ENCODE measurements at places on chromosomes 2 and 18.

DNA sequence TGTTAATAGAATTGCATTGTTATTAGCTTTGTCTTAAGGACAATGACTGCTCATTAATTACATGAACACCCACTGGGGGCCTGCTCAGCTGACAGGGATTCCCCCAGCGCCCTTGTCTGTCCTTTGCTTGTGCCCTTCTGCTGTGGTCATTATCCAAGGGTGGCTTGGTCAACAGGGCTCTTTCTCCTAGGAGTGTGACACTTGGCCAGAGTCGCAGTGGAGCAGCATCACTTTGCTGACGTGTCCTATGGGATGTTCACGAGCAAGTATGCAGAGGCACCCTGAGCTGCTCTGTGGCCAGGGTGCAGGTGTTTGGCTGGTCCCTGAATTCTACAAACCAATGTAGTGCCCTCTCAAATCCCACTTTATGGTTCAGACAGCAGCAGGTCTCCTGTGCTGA is 46.0 kb downstream of the PTGR3 start:
- no peak for DNase-seq

DNA sequence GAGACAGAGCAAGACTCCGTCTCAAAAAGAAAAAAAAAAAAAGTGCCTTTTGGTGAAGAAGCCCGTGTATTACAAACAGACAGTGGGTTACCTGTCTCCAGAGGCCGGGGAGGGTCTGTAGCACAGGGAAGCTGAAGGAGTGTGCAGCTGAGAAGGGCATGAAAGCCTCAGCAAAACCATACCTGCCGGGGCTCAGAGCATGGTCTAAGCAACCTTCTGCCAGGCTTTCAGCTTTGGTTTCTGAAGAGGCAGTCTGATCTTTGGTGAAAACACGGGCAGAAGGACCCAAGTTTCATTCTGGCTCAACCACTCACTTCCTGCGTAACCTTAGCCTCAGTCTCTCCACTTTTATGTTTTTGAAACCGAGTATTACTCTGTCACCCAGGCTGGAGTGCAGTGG is 21.5 kb downstream of the SH2D6 start:
- DNase-seq, result no peak

GRCh38 chr2:67451086-67451832 is 54.1 kb downstream of the ETAA1 start:
- DNase-seq, result peak; percentile 49

DNA sequence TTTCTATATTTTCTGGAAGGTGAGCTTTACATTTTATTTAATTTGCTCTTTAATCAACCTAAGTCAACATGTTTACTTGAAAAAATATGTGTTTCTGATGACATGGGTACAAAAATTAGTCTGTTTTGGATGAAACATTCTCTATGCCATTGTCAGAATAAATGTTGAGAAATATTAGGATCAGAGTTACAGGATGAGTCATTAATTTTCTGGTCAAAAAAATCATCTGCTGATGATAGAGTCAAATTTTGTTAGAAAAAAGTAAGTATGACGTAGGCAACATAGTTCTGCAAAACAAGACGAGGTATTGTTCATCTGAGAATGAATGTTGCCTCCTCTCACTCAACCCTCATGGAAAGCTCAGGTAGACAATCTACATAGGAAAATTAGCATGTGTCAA is 107.6 kb upstream of the CAVIN2 start:
- DNase-seq, result no peak

- DNase-seq, result no peak
These were observed 52.8 kb upstream of the PMAIP1 start for GRCh38 chr18:59846814-59847490.

- no peak for DNase-seq
These were observed 35.6 kb downstream of the ACTR2 start for GRCh38 chr2:65263262-65263661.

GRCh38 chr2:165086337-165086736 is 117.5 kb downstream of the SCN3A start:
- DNase-seq, result no peak

Data from HTR-8/SVneo (cell line).